ENCODE measurements at places on chromosomes 7 and 10. TPM values are rescaled to one million over a fixed set of nuclear protein-coding genes. Genes with fewer than 3 reads are reported as not detected.
A peak's percentile ranks its signal among the peaks of the same experiment; 100 is the strongest.

DNA sequence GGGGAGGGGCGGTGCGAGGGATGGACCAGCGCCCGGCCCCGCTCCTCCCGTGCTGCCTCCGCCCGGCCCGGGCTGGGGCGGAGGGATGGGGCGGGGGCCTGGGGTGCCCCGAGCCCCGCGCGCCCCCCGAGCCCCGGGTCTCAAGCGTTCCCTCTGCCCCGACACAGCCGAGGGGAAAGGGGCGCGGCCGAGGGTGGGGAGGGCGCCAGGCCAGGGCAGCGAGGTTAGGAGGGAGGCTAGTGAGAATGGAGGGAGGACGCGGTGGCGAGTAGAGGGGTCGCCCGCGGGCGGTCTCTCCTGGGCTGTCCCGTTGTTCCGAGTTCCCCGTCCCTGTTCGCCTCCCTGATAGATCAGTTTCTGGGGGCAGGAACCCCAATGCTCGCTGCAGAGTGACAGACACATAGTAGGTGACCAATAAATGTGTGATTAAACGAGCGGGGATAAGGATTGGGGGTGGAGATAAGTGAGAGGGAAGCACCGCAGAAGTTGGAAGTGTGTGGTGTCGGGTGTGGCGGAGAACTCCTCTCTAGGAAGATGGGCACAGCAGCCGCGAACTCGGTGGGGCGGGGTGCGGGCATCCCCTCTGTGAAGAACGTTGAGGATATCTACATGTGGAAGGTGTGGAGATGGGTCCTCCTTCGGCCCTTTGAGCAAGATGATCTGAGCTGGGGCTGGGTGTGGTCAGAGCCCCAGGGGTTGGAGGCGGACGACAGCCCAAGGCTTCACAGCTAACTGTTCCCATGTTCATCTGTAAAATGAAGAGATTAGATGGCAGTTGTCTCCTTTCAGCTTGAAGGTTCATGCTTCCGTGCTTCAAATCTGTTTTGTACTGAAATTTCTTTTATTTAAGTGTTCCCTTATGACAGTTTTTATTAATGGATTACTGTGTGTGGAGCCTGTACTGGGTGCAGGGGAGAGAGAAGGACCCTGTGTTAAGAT lies 580 bp downstream of the ZNF775 start:
- DNase-seq: peak; percentile 72

The NKX1-2 gene
- not detected for polyA plus RNA-seq

The RTKN2 gene
- 1.5 TPM for polyA plus RNA-seq

GRCh38 chr10:43622038-43622437 lies 15.8 kb downstream of the ZNF485 start:
- no peak for DNase-seq

DNA sequence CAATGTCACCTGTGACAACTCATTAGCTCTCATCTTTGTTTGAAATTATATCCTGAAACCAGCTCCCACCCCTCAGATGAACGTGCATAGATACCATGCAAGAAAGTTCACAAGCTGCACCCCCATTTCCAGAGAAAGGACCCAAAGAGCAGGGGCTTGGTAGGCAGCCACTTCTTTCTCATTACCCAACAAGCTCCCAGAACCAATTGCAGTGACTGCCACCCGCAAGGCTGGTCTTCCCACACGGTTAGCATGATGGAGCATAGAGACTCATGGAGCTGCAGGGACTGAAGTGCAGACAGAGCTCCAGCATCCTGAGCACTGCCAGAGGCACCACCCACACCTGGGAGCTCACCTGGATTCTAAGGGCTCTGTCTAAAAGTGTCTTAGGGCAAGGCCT lies 28.5 kb downstream of the FRMPD2 start:
- no peak for DNase-seq

The ASL gene
- polyA plus RNA-seq: 141 TPM

GRCh38 chr10:44238212-44238611 lies 146.7 kb downstream of the CXCL12 start:
- DNase-seq: no peak

The UPK3BL2 gene
- polyA plus RNA-seq: 10.4 TPM

GRCh38 chr10:11026773-11027172 lies 9.1 kb downstream of the CELF2 start:
- DNase-seq: no peak

- no peak for DNase-seq
Observed at GRCh38 chr10:132689721-132690360, 96.1 kb downstream of the NKX6-2 start.

The UNCX gene
- polyA plus RNA-seq: not detected

The SDK1 gene
- polyA plus RNA-seq: 1.2 TPM

The COL26A1 gene
- polyA plus RNA-seq: 0.05 TPM

GRCh38 chr10:14403881-14404623 lies 73.3 kb upstream of the FRMD4A start:
- DNase-seq: peak; percentile 62

DNA sequence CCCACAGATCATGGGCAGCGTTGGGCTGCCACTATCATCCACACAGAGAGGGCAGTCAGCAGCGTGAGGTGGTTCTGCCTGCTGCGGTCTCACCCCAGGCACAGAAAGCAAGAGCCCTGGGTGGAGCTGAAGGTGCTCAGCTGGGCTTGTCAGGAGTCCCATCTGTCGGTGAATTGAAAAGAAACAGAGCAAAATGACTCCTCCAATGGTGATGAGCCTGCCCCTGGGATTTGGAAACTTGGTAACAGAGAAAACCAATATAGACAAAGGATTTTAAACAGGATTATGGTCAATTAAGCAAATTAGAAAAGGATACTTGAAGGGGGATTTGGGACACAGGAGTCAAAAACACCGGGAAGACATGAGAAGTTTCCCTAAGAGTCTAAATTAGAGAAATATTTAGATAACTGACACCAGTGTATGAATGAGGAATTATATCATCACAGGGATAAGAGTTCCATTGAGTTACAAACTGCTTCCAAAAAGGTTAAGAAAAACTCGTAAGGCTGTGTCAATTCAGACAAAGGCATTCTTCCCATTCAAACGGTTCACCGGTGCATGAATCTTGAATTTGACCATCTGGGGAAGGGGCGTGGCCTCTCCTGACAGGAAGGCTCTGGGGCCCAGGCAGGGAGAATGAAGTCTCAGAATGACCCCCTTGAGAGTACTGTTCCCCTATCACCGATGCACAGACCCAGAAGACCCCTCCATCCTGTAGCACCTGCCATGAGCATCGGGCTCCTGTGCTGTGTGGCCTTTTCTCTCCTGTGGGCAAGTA lies 70.0 kb upstream of the PRSS58 start:
- no peak for DNase-seq

- DNase-seq: no peak
Observed at GRCh38 chr7:65301007-65301406, 72.6 kb upstream of the ZNF92 start.
